ENCODE measurements at places on chromosomes 6 and 20.

GRCh38 chr20:36820073-36820472 lies 46.5 kb upstream of the DSN1 start:
- no peak for DNase-seq

DNA sequence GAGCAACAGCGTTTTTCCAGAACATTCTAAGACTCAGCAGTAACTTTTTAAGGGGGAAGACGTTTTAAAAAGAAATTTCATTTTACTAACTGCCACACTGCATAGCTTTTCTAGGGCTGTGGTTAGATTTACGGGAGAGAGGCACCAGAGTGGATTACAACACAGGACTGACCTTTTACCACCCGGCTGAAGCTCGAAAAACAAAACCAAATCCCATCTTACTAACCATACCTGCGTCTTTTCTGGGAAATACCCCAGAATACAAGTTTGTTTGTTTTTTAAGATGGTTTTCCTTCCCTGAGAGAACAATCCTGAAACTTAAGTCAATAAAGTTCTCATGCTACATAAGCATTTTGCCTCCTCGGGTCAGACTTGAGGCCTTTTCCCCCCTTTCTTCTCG lies 209.3 kb upstream of the SOX4 start:
- DNase-seq = no peak

DNA sequence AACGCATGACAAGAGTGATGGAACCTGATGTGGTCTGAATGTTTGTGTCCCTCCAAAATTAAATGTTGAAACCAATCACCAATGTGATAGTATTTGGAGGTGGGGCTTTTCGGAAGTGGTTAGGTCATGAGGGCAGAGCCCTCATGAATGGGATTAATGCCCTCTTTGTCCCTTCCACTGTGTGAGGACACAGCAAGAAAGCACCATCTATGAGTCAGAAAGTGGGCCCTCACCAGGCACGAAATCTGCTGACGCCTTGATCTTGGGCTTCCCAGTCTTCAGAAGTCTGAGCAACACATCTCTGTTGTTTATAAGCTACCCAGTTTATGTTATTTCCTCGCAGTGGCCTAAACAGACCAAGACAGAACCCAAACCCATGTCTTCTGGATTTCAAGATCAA lies 244.0 kb upstream of the JAG1 start:
- DNase-seq = no peak

DNA sequence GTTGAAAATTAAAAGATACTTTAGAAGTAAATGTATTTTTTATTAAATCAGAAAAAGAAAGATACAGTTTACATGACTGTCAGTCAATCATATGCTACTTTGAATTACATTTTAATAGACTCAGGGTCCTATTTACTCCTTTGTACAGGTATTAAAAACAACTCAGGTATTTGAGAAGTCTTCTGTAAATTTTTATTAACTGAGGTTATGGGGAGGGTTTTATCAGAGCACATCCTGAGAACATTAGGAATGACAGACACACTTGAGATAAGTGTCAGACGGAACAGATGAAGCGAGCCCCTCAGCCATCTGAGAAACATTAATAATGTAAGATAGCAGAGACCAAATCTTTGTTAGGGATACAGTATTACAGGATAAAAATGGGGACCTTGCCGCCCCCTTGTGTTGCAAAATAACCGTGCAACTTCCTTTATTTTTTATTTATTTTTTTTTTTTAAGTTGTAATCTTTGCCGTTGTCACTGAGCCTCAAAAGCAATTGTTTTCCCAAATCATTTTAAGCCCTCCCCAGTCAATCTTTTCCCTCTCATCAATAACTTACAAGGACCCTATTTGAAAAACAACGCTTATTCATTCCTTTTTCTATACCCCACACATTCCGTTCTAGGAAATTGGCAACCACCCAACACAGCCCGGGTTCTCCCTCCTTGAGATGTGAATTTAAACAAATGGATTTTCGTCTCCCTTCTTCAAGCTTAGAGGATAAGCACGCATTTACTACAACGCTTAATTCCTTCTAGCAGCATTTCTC lies 126.7 kb downstream of the BCAS1 start:
- peak; percentile 47 for DNase-seq

- no peak for DNase-seq
Observed at GRCh38 chr20:4871486-4871885, 129.8 kb downstream of the SLC23A2 start.

DNA sequence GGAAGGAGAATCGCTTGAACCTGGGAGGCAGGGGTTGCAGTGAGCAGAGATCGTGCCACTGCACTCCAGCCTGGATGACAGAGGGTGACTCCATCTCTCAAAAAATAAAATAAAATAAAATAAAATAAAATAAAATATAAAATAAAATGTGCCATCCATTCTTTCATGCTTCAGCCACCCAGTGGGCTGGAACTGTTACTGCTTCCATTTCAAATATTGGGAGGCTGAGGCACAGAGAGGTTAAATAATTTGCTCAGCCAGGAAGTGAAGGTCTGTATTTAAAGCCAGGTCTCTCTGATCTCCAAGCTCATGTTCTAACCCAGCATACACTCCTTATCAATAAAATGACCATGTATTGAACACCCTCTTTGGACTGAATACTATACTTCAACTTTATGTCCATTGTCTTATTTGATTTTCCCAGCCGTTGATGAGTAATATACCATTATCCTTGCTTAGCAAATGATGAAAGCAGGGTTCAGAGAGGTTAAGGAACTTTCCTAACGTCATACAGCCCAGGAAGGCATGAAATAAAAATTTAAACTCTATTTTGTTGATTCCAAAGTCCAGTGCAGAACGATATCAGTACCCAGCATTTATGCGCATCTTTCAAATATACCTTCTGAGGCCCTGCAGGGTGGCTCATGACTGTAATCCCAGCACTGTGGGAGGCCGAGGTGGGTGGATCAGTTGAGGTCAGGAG lies 25.8 kb upstream of the SLC9A8 start:
- no peak for DNase-seq

- DNase-seq = no peak
Observed at GRCh38 chr6:110475066-110475653, 1.3 kb downstream of the SLC22A16 start.
